Renal pelvis (tissue), 12 donors: ENCODE measurements at places on chromosomes 5 and 9. TPM values are rescaled to one million over a fixed set of nuclear protein-coding genes. Genes with fewer than 3 reads are reported as not detected.

DNA sequence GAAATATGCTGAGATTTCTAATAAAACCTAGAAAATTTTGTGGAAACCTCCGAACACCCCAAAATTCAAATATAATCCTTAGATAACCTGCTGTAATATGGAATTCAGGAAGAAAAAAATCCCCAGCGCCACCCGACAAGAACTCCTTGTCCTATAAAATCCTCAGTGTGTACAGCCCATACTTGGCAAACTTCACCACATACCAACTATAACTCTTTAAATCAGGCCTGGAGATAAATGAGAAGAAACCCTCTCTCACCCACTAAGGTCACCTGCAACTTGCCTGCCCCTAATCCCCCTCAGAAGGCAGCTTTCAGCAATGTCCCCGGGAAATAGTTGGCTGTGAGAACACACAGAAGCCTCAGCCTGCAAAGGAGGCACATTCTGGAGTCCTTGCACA lies 90.5 kb downstream of the SH3TC2 start:
- DNase-seq = no peak

GRCh38 chr9:13278368-13279246 lies 885 bp downstream of the MPDZ start:
- peak; percentile 68 for DNase-seq

GABRA1 gene
- not detected for polyA plus RNA-seq

- no peak for DNase-seq
Measured at GRCh38 chr5:73528248-73528647, 30.0 kb downstream of the BTF3 start.

DNA sequence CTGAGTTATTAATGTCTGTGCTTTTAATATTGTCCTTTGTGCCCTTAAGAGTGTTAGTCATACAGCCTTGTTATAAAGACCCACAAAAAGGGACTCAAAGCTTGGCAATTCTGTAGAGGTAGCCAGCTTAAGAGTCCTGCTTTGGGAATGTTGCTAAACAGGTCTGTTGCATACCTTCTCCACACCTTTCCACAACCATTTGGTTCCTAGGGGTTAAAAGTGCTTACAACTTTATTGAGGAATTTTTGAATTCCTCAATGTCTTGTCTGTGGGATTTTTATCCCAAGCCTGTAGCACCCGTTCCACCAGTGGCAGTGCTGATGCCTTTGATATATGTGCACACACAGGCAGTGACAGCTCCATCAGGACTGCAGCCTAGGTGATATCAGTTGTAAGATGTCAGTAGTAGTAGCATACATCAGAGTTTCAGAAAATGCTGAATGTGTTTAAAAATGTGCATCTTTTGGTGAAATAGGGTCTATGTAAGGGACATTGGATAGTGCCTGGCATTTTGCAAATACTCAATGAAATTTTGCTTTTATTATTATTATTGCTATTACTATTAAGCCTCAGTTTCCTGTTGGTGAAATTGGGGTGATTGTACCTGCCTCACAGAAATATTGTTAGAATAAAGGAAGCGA lies 68.5 kb downstream of the WWC1 start:
- DNase-seq = no peak

DNA sequence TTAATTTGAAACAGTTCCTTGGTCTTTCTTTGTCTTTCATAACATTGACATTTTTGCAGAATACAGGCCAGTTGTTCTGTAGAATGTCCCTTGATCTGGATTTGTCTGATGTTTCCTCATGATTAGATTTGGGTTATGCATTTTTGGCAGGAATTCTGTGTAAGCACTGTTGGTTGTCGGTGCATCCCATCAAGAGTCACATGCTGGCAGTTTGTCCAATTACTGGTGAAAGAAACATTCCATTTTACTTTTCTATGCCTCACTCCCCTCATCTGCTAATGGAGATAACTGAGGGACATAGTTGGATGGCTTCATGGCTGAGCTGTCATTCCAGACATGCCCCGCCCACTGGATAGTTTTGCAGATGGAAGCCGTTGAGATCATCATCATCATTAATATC lies 7.6 kb upstream of the ZNF618 start:
- no peak for DNase-seq

- no peak for DNase-seq
Measured at GRCh38 chr9:3700772-3701171, 175.0 kb upstream of the RFX3 start.

DNA sequence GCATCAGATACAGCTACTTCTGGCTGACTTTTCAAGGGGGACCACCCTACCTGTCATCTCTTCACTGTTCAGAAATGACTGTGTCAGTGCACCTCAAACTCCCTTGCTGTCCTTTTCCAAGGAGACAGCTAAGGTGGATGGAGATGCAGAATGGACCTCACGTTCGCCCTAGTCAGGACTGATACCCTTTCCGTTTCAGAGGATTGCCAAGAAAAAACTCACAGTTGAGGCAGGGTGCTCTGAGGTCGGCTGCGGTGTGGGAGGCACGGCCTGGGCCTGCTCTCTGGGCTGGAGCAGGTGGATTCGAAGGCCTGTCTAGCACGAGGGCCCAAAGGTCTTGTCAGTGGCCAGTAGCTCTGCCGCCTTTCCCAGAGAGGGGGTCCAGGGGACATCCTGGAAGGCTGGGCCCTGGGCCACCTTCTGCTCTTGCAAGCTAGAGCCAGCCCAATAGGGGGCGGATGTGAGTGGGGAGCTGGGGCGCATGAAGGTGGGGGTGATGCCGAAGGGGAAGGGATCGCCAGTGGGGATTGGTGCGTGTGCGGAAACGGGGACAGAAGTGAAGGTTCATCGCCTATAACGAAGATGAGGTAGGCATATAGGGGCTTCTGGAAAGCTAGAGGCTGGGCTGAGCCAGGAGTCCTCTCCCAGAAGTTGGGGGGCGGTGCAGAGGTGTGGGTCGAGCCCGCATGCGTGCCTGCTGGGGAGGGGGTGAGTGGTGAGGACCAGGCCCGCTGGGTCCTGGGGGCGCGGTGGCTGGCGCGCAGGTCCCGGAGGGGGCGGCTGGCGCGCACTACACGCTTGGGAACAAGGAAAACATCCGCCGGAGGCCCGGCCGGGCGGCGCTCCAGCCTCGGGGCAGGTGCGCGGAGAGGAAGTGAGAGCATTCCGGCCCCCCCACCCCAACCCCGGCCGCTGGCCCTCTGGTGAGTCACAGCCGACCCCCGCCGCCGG lies 2.5 kb upstream of the MSMP start:
- DNase-seq = peak; percentile 64

GDA gene
- polyA plus RNA-seq = 0.55 TPM

GRCh38 chr9:37531699-37532098 lies 44.5 kb downstream of the FBXO10 start:
- DNase-seq = no peak

DNA sequence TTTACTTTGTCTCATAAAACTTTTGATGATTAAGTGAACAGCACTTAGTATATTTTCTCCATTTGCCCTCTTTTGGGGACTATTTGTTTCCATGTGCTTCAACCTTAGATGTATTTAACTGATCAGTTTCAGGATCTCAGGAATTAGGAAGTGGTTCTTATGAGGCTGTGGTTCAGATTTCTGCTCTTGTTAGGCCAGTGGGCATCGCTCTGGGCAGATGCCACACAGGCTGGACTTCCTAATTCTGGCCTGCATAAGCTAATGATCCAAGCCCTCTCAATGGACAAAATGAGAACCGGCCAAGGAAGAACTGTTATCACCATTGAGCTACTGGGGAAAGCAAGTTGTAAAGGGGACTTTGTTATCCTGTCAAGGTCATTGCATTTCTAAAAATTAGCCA lies 6.9 kb downstream of the ARHGAP26 start:
- DNase-seq = no peak

- no peak for DNase-seq
Measured at GRCh38 chr5:142141463-142141862, 32.9 kb downstream of the NDFIP1 start.

DNA sequence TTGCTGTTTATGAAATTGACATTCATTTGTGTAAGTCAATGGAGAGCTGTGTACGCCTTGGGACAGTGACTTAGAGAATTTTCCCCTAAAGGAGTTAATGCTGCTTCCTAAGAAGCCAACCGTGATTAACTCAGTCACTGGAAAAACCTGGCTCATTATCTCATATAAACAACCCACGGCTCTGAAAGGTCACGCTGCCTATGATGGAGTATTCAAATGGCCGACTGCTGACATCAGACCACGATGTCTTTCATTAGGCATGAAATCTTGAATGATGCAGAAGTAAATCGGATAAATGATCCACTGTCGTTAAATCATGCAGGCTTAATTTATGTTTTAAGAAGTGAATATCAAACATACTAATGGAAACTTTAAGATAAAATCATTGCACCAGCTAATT lies 603.7 kb downstream of the RAB3C start:
- DNase-seq = no peak

PCDHB16 gene
- polyA plus RNA-seq = 5.1 TPM

C5orf22 gene
- polyA plus RNA-seq = 31.8 TPM

PALM2AKAP2 gene
- 11.3 TPM for polyA plus RNA-seq

INVS gene
- 15.5 TPM for polyA plus RNA-seq

DNA sequence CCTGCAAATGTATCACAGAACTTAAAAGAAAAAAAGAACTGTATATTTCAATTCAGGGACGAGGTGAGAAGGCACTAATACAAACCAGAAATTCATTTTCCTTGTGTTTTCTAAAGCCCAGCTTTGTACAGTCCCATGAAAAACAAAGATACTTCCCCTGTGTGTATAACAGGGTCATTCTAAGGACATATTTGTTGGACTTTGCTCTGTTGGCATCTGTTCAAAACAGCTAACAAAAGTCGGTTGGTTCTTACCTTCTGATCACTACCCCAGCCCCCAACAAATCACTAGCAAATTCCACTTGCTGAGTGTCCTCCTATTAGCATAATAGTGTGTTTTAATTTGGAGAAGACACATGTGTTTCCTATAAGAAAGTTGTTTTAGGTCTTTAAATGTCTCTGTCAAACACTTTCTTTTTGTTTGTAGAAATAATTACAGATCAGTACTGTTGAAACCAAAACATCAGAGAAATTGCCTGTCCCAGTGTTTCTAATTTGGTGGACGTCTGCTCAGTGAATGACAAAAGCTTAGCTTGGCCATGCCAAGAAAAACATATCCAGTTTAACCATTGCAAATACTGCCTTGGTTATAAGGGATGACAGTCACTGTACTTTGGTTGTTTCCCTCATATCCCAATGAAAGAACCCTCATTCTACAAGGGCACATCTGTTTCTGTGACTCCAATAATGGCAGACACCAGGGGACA lies 480.5 kb downstream of the EBF1 start:
- DNase-seq = no peak

GRCh38 chr5:6576861-6577501 lies 55.9 kb downstream of the NSUN2 start:
- no peak for DNase-seq

- no peak for DNase-seq
Measured at GRCh38 chr5:77266291-77266690, 55.8 kb downstream of the PDE8B start.

GRCh38 chr5:31854181-31855133 lies 215.5 kb downstream of the PDZD2 start:
- peak; percentile 79 for DNase-seq

GRCh38 chr5:1515921-1516571 lies 7.7 kb downstream of the LPCAT1 start:
- no peak for DNase-seq

STPG3 gene
- polyA plus RNA-seq = 2.8 TPM

GRCh38 chr9:8570776-8571175 lies 771.2 kb upstream of the DMAC1 start:
- no peak for DNase-seq

FBP2 gene
- polyA plus RNA-seq = not detected

- no peak for DNase-seq
Measured at GRCh38 chr5:73649926-73650325, 23.9 kb downstream of the ARHGEF28 start.

DNA sequence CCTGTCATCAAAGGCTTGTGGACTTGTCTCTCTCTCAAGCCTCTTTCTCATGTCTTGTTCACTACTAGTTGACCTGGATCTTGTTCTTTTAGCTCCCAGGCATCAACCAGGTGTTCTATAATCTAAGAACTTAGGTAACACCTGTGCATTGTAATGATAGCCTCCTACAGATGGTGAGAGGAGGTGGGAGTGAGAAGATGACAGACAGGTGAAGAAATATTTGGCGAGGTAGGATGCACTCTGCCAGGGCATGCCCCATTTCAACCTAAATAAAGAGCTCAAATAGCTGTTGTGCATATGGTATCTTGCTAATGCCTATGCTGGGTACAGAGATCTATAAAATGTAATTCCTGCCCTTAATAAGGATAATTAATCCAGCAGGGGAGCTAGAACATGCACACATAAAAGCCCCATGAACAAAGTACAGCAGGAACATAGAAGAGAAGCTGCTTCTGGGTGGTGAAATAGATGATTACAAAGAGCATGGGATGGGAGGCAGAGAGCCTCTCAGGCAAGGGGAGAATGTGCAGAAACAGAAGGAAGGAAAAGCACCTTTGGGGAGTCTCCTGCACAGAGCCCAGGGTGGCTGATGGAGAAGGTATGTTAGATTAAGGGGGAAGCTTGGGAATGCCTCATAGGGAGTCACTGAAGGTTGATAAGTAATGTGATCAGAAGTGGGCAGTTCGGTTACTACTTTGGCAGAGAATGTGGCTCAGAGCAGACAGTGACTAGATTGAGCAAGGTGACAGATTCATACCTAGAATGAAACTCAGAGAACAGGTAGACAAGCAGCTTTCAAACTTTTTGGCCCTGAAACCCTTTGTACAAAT lies 28.0 kb upstream of the PLIN2 start:
- no peak for DNase-seq

- DNase-seq = no peak
Measured at GRCh38 chr5:5387192-5387591, 35.3 kb upstream of the ICE1 start.

DNA sequence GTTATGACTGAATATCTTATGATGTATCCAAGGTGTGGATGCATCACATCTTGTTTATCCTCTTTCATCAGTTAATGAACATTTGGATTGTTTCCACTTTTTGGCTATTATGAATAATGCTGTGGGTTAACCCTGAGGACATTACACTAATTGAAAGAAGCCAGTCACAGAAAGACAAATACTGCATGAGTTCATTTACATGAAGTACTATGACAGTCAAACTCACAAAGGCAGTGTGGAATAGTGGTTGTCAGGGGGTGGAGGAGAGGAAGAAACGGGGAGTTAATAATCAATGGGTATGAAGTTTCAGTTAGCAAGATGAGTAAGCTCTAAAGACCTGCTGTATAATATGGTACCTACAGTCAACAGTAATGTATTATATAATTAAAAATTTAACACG lies 409.4 kb upstream of the CTNND2 start:
- no peak for DNase-seq

- DNase-seq = peak; percentile 22
Measured at GRCh38 chr9:26856413-26857032, 36.1 kb downstream of the CAAP1 start.

CCDC107 gene
- polyA plus RNA-seq = 18.5 TPM

DNA sequence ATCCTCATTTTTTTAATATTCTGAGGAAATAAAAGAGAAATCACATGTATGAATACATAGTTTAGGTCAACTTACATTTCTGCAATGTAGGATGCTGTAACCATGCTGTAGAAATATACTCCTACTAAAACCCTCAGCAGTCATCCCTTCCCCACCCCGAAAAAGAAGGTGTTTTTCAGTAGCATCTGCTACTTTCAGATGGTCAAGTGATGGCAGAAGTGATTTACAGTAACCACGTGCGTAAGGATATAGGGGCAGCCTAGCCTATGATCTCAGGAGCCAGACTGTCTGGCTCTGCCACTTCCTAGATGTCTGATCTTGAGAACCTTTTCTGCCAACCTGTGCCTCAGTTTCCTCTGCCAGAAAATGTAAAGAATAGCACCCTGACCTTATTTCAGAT lies 26.0 kb upstream of the SYK start:
- DNase-seq = no peak
